ENCODE measurements at places on chromosomes 1 and 21.

- no peak for DNase-seq
Observed at GRCh38 chr1:150477320-150477719, 9.9 kb upstream of the TARS2 start.

DNA sequence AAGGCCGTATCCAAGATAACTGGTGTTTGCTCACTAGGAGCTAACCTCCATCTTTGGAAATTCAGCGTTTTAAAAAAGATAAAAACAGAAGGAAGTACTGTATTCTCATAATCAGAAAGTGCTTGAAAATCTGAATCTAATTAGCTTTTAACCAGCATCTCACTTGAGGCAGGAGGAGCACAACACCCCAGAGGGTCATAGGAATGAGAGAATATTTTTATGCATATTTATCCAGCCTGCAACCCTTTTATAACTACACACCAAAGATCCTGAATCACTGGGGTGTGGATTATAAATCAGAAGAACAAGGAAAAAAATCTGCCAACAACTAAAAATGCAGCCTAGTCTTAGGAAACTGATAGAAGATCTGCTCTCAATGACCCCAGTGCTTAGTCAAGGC, 68.0 kb upstream of the PTCH2 start:
- DNase-seq, result no peak

DNA sequence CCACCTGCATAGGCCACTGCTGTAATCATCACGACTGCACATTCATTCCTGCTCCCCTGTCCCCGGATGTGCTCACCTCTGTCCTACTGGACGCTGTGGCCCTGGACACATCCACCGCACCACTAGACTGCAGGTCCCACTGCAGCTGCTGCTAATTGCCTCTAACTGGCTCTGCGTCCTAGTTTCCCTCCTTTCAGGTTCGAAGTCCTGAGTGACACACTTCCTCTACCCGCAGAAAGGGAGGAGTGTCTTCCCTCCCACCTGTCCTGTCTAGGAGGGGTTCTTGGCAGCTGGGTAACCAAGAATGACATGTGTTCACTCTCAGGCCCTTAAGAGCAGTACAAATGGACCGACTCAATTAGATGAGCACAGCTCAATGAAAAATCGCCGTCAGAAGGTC, 40.5 kb upstream of the ITPKB start:
- no peak for DNase-seq

DNA sequence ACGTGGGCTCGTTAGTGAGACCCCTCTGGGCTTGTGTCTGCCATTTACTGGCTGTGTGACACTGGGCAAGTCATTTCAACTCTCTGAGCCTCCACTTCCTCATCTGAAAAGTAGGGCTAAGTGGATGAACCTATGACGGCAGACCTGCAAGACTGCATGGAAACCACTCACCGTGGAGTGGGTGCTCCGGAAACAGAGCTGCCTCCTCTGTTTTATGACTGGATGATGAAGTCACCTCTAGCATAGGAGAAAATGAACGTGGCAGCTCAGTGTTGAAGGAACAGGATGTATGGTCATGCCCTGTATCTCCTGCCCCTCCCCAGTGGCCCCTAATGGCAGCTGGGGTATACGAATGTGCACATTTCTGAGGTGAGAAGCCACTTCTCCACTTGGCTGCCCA, 40.5 kb downstream of the STPG1 start:
- DNase-seq, result no peak

GRCh38 chr1:17893891-17894631, 138.9 kb downstream of the ACTL8 start:
- DNase-seq, result no peak

DNA sequence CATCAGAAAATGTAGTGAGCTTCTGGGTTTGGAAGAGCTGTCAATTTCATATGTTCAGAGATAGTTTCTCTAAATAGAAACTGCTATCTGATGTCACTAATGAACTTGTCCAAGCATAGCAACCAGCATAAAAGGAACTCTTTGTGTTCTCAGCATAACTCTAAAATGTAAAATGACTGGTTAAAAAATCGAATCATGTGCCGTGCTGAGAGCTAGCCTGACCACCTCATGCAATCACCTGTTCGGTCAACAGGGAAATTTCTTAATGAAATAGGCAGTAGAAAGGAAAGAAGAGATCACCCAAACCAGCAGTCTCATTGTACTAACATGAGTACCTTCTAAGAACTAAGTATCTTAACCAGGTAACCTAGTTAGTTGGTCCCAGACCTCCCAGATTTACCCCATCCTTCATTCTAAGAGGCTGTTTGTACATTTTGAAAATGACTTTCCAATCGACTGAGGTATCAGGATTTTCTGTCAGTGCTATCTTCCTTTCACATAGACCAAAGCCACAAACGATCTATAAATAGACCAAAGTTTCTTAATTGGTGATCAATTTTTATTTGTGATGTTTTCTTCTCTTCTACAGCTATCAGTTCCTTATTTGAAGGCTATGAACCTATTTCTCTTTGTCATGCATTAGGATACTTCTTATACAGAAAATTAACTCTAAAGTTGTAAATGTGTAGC, 147.3 kb downstream of the TLR5 start:
- no peak for DNase-seq
